ENCODE measurements at places on chromosomes 1 and 21.
A peak's percentile ranks its signal among the peaks of the same experiment; 100 is the strongest.

GRCh38 chr1:37930246-37931101 is 16.4 kb downstream of the INPP5B start:
- DNase-seq: no peak

DNA sequence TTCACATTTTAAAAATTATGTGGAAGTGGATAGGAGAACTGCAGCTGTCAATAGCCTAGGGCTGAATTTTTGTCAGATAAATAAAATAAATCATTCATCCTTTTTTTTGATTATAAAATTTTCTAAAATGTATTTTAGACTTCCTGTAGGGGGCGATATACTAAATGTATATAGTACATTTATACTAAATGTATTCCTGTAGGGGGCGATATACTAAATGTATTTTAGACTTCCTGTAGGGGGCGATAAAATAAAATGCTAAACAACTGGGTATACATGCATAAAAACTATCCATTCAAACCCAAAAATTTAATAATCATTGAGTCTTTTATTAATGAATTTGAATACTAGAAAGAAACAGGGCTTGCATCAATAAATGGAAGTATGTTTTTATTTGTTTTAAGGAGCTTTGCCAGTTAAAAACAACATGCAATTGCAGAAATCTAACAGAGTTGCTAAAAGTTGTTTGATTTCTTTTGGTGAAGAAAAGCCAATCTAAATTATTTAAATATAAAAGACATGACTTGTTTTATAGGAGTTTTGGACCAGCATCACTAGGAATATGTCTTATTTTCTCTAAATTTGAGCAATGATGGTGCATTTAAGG is 31.4 kb downstream of the CLCA1 start:
- no peak for DNase-seq

- no peak for DNase-seq
Observed at GRCh38 chr1:84356881-84357280, 41.4 kb upstream of the DNASE2B start.

DNA sequence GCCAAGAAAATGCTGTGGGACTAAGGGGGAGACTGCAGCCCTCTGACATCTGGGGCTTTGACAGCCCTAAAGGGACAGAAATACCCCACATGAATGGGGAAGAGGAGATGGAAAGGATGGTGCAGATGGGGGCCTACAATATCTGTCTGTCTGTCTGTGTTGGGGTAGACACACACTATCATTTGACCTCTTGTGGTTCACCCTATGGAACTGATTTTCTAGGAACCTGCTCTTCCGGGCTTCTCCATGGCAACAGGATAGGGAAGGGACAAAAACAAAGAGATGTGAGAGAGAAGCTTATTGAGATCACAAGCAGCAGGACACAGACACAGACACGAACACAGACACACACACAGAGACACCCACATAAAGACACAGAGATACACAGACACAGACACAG is 17.1 kb downstream of the KIF21B start:
- no peak for DNase-seq

DNA sequence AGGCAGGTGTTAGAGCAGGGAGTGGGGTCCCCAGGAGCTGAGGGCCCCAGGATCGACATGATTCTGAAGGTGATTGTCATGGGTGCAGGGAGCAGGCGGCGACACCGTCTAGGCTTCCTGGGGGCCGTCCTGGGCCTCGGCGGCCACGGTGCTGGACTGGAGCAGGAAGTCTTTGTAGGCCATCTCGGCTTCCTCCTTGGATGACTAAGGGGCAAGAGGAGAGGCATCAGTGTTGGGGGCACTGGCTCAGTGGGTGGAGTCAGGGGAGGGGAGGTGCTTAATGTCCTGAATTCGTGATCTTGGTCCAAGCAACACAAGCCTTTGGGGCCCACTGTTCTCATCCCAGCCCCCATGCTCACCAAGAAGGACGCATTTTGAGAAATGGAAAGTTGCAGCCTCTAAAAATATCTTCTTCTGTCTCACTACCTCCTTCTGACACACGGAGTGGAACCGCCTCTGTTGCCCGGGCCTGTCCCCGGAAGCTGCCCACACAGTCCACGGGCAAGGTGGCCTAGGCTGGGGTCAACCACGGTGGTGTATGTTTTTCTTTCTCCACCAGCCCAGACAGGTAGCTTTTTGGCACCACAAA is 8.6 kb upstream of the FCMR start:
- DNase-seq: no peak

DNA sequence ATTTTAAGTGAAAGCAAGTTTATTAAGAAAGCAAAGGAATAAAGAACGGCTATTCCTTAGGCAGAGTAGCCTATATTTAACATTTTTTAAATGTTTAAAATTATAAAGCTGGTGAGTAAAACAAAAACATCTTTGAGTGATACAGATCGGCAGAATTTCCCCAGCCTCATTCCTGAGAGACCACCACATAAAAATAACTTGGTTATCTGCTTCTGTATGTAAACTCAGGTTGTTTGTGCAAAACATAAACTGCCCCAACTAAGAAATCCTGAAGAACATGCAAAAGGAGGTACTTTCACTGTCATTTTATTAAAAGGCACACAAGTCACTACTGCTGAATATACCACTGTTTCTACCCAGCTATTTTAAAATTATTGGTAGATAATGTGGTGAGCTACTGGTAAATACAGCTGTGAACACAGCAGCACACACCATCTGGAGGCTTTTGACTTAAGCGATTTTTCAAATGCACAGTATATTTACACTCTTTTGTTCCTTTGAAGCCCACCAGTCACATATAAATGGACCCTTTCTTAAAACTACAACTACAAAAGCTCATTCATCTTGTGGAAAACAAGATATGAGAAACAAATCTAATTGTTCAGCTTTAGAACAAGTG is 119.3 kb downstream of the RERE start:
- no peak for DNase-seq

DNA sequence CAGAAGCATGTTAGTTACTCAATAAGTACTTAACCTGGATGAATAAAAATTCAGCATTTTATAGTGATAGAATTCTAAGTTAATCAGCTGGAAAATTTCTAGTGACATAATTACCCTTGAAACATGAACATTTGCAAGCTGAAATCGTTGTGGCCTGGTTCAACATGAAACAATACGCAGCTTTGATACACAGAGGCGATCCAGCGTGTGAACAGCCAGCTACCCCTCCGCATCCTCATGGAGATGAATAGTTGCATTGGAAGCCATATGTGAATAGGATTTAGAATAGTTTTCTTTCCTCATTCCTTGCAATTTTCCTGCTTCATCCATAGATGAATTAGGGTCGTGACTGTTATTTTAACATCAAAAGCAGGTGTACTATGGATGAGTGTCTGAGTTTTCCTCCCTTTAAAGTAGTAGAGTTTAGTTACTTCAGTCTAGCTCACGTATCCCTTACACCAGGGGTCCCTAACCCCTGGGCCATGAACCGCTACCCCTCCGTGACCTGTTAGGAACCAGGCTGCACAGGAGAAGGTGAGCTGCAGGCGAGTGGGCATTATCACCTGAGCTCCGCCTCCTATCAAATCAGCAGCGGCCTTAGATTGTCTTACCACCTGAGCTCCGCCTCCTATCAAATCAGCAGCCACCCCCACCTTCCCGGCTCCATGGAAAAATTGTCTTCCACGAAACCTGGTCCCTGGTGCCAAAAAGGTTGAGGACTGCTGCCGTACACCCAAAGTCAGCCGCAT is 6.2 kb upstream of the TARBP1 start:
- DNase-seq: no peak

- DNase-seq: peak; percentile 28
Observed at GRCh38 chr1:212760126-212760823, 31.3 kb downstream of the NSL1 start.

GRCh38 chr1:53328541-53329499 is 950 bp upstream of the LRP8 start:
- no peak for DNase-seq

DNA sequence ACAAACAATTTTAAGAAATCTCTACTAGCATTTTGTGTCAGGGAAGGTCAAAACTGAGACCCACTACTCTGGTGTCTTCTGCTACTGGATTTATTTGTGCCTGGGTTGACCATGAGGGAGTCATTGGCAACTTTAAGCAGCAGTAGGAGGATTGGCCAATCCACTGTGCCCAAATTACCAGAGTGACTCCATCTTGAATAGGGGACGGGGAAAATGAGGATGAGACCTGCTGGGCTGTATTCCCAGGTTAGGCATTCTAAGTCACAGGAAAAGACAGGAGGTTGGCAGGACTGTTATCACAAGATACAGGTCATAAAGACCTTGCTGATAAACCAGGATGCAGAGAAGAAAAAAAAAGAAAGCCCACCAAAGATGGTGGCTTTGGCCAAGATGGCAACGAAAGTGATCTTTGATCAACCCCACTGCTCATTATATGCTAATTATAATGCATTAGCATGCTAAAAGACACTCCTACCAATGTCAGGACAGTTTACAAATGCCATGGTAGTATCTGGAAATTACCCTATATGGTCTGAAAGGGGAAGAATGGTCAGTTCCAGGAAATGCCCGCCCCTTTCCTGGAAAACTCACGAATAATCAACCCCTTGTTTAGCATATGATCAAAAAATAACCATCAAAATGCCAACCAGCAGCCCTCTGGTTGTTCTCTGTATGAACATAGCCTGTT is 200.9 kb downstream of the LTN1 start:
- DNase-seq: no peak

DNA sequence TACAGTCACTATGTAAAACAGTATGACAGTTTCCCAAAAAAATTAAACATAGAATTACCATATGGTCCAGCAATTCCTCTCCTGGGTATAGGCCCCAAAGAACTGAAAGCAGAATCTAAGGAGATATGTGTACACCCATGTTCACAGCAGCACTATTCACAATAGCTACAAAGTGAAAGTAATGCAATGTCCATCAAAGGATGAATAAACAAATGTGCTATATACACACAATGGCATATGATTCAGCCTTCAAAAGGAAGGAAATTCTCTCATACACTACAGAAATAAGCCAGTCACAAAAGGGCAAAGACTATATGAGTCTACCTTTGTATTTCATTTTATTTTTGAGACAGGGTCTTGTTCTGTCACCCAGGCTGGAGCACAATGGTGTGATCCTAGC is 120.4 kb downstream of the TOMM20 start:
- no peak for DNase-seq

DNA sequence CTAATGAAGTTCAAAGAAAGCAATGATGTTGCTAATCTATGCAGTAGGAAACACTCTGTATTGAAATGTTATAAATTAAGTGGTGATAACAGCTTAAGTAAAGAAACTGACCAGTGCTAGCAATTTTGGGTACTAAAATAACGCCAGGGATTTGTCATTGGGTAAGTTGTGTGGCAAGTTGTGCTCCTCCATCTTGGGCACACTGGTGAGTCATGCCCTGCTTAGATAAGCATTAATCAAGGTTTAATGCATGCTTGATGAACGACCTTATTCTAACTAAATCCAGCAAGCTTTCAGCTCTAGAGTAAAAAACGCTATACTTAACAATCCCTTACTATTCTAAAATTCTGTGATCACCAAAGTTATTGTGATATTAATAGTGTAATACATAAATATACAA is 25.2 kb downstream of the VAMP4 start:
- no peak for DNase-seq

DNA sequence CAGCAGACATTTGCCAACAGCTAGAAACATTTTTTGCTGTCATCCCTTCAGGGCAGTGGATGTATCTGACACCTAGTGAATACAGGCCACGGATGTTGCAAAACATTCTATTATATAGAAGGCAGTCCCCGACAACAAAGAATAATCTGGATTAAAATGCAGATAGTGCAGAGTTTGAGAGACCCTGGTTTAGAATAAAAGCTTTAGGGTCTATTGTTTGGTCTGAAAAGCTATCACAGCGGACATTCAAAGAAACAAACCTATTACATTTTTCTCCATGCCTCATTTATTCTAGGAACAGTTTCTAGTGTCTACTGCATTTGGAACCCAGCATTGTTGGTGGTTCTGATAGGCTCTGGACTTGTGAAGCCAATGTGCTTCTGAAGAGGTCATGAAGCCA is 316.3 kb downstream of the TGFB2 start:
- no peak for DNase-seq

- DNase-seq: no peak
Observed at GRCh38 chr21:42081931-42082381, 10.8 kb downstream of the UMODL1 start.

DNA sequence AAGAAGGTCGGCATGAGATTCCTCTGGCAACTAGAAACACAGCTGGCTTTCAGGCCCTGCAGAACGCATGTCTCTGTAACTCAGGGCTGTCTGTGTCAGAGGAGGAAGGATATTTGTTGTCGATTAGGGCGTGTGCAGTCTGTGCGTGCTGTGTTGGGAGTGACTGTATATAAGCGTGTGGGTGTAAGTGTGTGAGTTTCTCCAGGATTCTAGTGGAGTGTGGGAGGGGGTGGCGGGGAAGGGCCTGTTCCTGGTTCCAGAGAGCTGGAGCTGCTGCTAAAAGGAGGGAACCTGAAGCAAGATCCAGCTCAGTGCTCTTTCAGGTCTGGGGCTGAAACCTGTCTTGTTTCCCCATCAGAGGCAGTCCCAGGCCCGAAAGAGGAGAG is 74.3 kb downstream of the SLC16A1 start:
- no peak for DNase-seq

DNA sequence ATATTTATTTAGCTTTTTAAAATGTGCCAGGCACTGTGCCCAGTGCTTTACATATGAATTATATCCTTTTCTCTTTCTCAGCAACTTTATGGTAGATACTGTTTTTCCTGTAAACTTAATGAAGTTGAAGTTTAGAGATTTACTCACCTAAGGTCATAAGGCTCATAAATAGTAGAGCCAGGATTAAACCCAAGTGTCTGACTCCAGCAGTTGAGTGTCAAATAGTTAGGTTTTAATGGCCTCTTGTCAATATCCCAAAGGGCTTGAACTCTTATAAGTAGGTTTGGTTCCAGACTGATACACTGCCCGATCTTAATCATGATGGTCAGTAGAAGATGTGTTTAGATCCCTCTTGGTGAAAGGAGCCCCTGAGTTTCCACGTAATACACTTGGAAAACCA is 37.8 kb downstream of the RABGAP1L start:
- DNase-seq: no peak

GRCh38 chr1:182141040-182141439 is 79.5 kb upstream of the ZNF648 start:
- DNase-seq: no peak

- DNase-seq: no peak
Observed at GRCh38 chr1:10975567-10976326, 36.7 kb upstream of the TARDBP start.

- no peak for DNase-seq
Observed at GRCh38 chr1:38027201-38028104, 14.9 kb downstream of the UTP11 start.
